ENCODE measurements at places on chromosomes 2 and 18.

DNA sequence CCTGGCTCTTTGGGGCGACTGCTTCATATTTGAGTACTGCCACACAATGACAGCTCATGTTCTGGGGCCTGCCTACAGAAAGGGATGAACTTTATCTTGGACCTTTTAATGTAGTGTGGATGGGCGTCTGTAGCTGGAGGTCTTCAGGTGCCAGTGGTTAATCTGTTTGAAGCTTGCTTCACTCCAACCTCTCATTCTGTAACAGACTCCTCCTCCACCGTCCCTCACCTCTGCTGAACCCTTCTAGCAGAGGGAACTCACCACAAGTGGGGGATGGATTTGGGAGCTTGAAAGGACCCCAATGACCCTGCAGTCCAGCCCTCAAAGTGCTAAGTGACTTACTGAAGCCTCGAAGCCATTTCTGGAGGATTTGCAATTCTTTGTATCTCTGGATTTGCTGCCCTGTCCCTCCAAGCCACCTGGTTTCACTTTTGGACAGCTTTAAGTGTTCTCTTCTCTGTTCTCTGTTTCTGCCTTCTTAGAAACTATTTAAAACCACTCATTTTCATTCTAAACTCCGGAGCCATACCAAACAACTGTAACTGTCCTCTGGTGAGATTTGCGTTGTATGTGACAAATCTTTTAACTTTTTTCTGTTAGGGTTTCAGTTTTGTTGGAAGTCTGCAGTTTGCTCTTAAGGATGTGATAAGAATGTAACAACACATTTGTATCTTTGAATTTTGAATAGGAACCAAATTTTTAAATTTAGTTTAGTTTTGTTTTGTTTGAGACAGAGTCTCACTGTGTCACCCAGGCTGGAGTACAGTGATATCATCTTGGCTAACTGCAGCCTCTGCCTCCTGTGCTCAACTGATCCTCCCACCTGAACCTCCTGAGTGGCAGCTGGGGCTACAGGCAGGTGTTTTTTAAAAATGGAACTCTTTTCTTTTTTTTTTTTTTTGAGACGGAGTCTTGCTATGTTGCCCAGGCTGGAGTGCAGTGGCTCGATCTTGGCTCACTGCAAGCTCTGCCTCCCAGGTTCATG, 37.0 kb upstream of the CASP8 start:
- no peak for DNase-seq

GRCh38 chr2:127261804-127262406, 32.0 kb downstream of the ERCC3 start:
- no peak for DNase-seq

DNA sequence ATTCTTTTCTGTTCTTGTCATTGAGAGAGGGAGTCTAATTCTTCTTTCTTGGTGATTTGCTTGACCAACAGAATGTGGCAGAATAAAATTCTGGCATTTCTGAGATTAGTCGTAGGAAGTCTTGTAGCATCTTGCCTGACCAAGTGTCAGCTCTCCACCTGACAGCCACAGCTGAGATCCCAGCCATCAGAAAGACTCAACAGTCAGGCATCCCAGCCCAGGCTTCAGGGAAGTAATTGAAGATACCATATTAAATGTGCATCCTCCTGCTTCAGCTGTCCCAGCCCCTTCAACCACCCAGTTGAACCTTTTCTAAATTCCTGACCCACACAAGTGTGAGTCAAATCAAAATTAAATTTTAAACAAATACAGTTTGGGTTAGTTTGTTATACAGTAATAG, 208.3 kb downstream of the PIK3C3 start:
- DNase-seq: no peak

DNA sequence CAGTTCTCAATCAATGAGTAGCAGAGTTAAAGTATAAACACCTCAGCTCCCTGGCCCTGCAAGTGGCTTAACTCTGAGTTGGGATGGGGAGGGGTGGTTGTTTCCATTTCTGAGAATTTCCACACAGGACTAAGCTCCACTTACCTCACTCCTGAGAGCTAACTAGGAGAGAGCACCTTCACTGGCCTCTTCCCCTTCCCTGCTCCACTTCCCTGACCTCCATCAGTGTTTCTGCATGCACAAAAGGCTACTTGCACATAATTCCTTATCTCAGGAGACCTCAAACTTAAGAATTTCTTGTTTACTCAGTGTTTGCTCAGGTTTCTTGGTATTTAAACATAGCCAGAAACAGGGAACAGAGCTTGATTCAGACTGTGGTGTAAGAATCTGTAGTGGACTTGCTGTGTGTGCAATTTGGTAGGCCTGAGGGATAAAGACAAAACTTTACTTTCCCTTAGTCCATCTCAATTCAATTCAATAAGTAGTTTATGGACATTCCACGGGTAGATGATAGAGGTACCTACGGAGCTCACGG, 97.2 kb downstream of the PID1 start:
- DNase-seq: no peak

DNA sequence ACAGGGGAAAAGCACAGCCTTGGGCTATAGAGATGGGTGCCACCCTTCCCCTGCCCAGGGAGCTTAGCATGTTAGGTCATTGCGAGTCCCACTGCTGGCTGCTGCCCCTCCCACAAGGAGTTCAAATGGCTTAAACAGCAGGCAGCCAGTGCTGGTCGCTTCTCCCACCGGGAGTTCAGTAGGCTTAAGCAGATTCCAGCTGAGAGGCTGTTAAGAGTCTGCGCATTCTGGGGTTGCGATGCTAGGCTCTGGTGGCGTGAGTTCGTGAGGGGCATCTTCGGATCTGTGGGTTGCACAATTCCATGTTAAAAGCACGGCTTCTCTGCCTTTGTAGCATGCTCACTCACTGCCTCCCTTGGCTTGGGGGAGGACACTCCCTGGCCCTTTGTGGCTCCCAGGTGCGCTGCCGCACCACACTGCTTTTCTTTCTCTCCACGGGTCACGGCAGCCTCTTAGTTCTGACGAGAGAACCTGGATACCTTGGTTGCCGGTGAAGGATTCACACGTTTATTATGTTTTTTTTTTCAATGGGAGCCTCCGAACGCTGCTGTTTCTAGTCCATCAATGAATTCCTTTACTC, 93.2 kb downstream of the UNC80 start:
- no peak for DNase-seq

GRCh38 chr2:3117650-3118216, 259.9 kb downstream of the EIPR1 start:
- no peak for DNase-seq

DNA sequence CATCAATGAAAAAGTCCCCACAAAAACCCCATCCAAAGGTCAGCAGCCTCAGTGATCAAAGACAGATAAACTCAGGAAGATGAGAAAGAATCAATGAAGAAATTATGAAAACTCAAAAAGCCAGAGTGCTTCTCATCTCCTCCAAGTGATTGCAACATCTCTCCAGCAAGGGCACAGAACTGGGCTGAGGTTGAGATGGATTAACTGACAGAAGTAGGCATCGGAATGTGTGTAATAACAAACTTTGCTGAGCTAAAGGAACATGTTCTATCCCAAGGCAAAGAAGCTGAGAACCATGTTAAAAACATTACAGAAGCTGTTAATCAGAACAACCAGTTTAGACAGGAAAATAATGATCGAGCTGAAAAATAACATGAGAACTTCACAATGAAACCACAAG, 442.8 kb upstream of the SYT4 start:
- no peak for DNase-seq

DNA sequence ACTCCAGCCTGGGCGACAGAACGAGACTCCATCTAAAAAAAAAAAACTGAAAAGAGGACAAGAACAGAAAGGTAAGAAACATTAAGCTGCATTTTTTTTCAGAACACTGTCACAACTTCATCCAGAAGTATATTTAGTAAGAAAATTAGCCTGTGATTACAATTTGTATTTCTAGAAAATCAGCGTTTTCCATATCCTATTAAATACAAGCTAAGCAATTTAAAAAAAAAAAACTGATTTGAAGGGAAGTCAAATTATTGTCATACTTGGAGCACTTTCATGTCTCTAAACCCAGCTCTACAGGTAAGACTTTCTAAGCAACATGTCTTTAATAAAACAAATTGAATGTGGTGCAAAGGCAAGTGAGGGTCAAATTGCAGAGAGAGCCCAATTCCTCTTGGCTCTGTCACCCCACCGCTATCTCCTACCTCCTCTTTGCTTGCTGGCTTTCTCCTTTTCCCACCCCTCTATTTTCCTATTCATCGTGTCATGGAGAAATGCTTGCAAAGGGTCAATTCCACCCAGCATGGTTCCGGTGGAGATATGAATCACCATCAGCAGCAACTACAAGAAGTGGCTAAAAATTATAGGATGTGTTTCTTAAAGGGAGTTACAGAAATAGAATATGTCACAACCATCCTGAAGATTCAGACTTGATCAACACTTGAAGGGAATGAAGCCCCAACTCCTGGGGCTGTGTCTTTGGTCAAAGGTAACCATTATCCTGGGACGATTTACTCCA, 68.4 kb upstream of the BCL11A start:
- DNase-seq: no peak

DNA sequence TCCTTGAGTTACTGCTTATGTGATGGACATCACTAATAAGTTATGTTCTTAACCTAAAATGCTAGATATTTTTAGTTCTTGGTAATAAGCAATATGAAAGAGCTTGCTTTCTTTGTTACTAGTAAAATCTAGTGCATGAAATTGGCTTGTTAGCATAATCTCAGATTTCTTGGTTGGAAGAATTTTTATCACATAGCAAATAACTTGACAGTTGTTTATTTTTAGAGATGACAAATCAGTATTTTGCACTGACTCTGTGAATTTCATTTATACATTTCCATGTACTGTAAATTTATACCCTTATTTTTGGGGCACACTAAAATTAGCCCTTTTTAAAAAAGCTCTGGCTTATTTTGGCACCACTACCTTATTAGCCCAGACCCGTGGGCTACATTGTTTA, 45.6 kb downstream of the LCLAT1 start:
- DNase-seq: no peak

- no peak for DNase-seq
These were observed 24.5 kb downstream of the DARS1 start for GRCh38 chr2:135960656-135961551.

DNA sequence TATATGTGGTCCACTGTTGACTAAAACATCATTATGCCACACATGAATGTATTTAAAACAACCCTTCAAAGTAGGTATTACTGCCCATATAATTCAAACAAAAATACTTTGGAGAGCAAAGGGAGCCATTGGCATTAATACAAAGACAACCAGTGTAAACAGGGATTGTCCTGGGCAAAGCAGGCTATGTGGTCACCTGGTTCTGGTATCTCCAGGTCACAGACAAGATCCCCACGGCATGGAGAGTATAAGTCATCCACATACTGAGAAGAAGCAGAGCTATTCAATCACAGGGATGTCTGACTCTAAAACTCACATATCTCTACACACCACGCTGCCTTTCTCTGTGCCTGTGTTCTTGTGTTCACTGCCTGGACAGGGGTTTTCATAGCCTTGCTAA, 81.4 kb upstream of the BZW1 start:
- no peak for DNase-seq

- DNase-seq: no peak
These were observed 5.2 kb downstream of the TMEM18 start for GRCh38 chr2:671787-672605.

- no peak for DNase-seq
These were observed 346.5 kb downstream of the TNS1 start for GRCh38 chr2:217656316-217656715.

- DNase-seq: no peak
These were observed 215.4 kb downstream of the AFF3 start for GRCh38 chr2:99926986-99927385.

DNA sequence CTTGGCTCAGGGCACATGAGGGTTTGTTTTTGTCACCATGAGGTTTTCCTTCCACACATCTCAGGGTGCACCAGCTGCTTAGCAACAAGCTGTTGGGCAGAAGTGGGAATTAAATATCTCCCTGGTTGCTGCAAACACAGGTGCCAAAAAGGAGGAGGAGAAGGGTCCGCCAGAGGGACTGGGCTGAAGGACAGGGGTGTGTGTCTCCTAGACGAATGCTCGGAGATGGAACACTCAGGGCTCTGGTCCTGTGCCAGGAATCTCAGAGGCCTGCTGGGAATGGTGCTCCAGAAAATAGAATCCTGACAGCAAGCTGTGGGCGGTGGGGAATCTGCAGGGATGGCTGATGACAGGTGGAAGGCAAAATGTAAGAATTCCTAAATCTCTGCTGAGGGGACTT, 94.5 kb downstream of the VSNL1 start:
- no peak for DNase-seq

DNA sequence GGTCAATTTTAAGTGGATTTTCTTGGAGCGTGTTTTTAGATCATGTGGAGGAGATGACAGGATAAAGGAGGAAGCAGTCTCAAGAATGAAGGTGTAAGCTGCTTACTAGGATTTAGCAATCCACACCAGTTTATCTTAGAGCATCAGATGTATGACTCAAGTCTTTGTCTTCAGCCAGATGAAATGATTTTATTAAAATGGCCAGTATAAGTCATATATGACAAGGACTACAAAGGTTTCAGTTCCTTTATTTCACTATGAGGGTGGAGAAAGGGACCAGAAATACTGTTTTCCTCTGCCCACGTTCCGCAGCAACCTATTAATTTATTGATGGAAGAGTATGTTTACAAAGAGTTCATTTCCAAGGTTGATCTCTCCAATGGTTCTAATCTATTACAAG, 970.5 kb upstream of the SLC39A10 start:
- no peak for DNase-seq

GRCh38 chr18:41513438-41513837, 441.6 kb upstream of the PIK3C3 start:
- DNase-seq: no peak

DNA sequence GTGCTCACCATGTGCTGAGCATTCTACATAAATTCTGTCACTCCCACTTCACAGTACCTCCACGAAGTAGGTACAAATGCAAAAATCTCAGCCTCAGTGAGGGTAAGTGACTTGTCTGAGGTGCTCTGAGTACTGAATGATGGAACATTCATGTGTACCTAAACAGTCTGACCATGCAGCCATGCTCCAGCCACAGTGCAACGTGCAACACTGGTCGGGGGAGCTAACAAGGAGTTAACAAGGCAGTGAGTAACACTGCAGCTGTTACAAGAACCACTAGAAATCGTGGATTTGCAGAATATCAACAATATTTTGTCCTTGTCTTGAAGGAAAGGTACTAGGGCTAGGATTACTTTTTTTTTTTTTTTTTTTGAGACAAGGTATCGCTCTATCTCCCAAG, 36.6 kb upstream of the NDUFV2 start:
- no peak for DNase-seq

- no peak for DNase-seq
These were observed 77.5 kb upstream of the HK2 start for GRCh38 chr2:74756356-74756890.

DNA sequence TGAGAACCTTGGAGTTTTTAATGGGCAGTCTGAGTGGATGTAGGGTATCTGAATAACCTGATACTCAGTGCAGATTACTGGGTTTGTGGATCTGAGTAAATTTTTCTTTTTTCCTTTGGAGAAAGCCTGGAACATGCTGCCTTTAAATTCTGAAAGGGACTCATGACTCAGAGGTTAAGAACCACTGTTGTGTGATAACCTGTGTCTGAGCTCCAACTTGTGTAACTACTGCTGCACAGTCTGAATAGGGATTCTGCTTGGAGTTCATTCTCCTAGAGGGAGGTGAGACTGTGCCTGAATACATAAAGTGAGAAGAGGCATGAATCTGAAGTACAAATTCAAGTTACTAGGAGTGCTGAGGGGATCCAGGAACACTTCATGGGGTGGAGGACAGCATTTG, 36.2 kb downstream of the KDM3A start:
- DNase-seq: no peak

Data from activated gamma-delta T cell (primary cell).